ENCODE measurements at places on chromosomes 7 and 10.

- DNase-seq = no peak
These were observed 171.4 kb upstream of the NUPR2 start for GRCh38 chr7:56287429-56288138.

GRCh38 chr7:125567686-125568085 lies 638.1 kb upstream of the POT1 start:
- DNase-seq = no peak

DNA sequence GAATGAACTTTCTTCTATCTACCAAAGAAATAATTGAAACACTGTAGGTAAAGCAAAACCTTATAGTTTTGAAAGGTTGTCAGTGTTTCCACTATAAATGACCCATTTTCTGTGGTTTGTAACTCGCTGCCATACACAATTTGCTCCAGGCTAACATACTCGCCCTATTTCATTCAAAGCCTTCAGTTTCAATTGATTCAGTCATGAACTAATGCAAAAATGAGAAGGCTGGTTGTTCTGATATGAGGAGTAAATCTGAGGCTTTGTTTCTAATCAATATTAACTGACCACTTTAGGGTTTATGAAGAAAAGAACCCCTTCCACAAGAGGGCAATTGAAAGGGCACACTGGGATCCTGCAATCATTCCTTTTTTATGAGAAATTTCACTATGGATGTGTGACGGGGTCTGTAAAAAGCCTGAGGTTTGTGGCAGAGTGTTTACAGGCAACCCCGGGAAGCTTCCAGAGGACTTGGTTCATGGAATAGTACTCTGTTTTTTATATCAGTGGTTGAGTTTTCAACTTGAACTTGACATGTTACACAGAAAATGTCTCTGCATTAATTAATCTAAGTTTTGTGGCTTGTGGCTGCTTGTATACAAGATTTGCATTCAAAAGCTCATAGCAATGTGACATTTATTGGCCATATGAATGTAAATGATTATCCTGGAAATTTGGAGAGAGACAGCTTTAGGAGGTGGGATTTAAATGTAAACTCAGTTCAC lies 133.2 kb downstream of the NRP1 start:
- no peak for DNase-seq

- no peak for DNase-seq
These were observed 307.7 kb downstream of the MDFIC start for GRCh38 chr7:115229401-115230105.

GRCh38 chr10:79052291-79053080 lies 16.3 kb upstream of the ZMIZ1 start:
- DNase-seq = no peak

GRCh38 chr10:69962746-69963135 lies 89.9 kb upstream of the MACROH2A2 start:
- no peak for DNase-seq

DNA sequence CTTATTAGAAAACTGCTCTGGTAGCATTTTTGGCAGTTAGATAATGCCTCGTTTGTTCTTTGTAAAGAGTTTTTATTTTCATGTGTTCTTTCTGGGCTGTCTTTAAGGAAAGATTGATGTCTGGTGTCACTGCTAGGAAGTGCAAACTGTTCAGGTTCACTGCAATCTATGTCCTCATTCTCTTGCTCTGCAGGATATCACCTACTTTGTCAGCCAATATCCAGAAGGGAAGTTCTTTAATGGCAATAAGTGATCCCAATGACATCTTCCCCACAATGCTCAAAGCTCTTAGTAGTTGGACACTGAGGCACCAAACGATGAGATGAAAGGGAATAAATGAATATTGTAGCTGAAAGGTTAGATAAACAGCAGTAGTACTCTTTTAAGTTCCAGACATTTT lies 115.1 kb downstream of the AGMO start:
- DNase-seq = no peak

DNA sequence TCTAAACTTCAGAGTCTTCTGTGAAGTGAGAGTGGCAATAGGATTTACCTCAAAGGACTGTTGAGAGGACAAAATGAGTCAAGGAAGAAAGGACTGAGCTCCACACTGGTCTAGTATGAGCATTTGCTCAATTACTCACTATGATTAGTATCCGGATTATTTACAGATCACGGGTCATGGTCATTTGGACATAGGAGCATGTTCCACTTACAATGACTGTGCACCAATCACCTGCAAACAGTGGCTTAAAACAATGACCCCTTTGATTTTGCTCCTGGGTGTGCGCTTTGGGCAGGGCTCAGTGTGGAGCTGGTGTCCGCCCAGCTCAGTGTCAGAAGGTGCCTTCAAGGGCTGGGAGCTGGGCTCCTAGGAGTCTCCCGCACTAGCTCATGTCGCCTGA lies 225.4 kb downstream of the TCERG1L start:
- DNase-seq = no peak

GRCh38 chr10:104331208-104331838 lies 6.9 kb downstream of the ITPRIP start:
- no peak for DNase-seq

DNA sequence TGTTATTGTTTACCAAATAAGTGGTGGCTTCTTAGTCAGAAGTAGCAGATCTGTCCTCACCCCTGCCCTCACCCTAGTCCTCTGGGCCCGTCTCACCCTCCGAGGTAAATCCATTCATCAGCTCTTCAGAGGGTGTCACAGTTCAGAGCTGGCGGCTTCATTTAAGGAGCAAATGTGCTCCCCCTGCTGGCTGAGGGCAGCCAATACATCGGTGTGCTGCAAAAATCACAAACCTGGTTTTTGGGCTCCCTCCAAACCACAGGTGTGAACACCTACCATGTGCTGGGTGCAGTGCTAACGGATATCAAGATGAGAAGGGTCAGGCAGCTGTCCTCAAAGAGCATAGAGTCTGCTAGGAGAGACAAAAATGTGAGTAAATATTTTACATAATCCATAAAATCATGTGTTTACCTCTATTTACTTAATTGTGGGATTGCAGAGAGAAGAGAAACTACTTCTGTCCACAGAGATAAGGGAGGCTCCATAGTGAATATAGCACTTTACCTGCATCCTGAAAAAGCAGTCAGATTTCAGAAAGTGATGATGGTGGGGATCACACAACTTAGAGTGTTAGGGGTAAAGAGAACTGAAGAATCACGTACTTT lies 15.5 kb upstream of the CRTAC1 start:
- no peak for DNase-seq

GRCh38 chr7:72492461-72493065 lies 80.4 kb upstream of the CALN1 start:
- no peak for DNase-seq

GRCh38 chr7:110065121-110065520 lies 1025.8 kb upstream of the LRRN3 start:
- no peak for DNase-seq

GRCh38 chr7:35658606-35659201 lies 36.2 kb downstream of the HERPUD2 start:
- DNase-seq = no peak

- DNase-seq = no peak
These were observed 47.0 kb downstream of the KIAA1217 start for GRCh38 chr10:24255881-24256311.

GRCh38 chr7:20358106-20358505 lies 27.4 kb downstream of the ITGB8 start:
- no peak for DNase-seq

- DNase-seq = no peak
These were observed 91.7 kb downstream of the ELFN1 start for GRCh38 chr7:1761774-1762173.

GRCh38 chr7:128922496-128923410 lies 12.2 kb upstream of the KCP start:
- DNase-seq = no peak

DNA sequence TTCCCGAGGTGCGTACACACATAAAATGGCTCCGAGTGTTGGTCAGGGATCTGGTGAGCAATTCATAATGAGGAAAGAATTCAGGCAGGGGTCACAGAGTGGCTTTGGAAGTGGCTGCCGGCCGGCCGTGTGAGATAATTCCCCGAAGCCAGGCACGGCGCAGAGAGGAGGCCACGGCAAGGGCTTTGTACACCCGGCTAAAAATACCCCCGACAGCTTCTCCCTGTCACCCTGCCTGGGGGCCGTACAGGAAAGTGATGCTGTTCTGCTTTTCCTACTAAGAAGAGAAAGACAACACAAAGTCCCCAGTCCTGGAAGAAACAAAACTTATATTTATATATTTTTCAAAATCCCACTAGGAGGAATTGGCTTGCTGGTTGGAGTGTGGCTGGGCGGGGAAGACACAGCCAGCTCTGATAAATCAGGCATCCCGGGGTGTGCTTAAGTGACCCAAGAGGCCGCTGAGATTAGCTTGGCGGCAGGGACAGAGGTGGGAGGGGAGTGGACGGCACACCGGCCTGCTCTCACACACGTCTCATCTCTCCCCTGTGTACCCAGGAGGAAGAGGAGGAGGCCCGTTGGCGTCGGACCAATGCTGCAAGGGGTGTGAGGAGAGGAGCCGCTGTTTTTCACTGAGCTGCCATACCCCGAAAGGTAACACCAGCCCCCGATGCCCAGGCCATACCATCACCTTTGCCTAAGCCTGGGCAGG lies 70.5 kb downstream of the ZMIZ1 start:
- DNase-seq = no peak

- DNase-seq = no peak
These were observed 277.0 kb upstream of the NRP1 start for GRCh38 chr10:33611423-33611822.

GRCh38 chr10:3271354-3272115 lies 99.0 kb upstream of the PITRM1 start:
- no peak for DNase-seq

DNA sequence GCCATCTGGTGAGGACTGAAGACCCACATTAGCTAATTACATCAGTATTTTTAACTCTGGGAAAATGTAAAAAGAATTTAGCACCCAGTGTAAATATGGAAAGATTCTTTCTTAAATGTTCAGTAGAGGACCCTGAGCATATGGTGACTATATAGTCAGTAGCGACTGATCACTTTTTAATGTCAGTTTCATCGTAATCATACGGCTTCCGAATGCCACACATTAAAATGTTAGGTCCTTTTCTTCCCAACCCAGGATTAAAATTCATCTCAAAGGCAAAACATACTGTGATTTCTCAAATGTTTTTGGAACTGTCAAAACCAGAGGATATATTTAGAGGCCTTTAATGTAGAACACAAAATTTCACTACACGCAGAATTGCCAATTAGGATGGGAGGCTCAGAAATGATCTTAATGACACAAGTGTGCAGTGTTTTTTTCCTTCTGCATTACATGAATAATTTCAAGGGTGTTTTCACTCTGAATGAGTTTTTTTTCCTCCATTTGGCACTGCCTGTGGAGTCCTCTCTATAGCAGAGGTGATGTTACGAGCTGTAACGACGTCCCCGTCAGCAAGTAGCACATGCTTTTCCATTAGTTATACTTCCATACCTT lies 382.7 kb downstream of the PAXIP1 start:
- DNase-seq = no peak

GRCh38 chr7:21357151-21358097 lies 70.5 kb upstream of the SP4 start:
- DNase-seq = no peak

- DNase-seq = no peak
These were observed 62.7 kb downstream of the MET start for GRCh38 chr7:116734710-116735109.

- peak; percentile 7 for DNase-seq
These were observed 7.1 kb downstream of the CHST3 start for GRCh38 chr10:71971311-71971731.

- DNase-seq = no peak
These were observed 16.5 kb downstream of the HGF start for GRCh38 chr7:81753392-81753791.

DNA sequence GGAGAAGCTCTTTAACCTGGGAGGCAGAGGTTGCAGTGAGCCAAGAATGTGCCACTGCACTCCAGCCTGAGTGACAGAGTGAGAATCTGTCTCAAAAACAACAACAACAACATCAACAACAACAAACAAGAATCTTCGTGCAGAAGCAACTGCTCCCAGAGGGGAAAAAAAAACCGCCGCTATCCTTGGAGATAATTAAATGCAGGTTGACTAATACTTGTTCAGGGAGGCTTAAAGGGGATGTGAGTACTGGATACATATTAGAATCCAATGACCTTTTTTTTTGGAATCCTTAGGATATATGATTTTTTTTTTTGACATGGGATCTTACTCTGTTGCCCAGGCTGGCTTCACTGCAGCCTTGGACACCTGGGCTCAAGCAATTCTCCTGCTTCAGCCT lies 89.6 kb upstream of the FAM171A1 start:
- no peak for DNase-seq

DNA sequence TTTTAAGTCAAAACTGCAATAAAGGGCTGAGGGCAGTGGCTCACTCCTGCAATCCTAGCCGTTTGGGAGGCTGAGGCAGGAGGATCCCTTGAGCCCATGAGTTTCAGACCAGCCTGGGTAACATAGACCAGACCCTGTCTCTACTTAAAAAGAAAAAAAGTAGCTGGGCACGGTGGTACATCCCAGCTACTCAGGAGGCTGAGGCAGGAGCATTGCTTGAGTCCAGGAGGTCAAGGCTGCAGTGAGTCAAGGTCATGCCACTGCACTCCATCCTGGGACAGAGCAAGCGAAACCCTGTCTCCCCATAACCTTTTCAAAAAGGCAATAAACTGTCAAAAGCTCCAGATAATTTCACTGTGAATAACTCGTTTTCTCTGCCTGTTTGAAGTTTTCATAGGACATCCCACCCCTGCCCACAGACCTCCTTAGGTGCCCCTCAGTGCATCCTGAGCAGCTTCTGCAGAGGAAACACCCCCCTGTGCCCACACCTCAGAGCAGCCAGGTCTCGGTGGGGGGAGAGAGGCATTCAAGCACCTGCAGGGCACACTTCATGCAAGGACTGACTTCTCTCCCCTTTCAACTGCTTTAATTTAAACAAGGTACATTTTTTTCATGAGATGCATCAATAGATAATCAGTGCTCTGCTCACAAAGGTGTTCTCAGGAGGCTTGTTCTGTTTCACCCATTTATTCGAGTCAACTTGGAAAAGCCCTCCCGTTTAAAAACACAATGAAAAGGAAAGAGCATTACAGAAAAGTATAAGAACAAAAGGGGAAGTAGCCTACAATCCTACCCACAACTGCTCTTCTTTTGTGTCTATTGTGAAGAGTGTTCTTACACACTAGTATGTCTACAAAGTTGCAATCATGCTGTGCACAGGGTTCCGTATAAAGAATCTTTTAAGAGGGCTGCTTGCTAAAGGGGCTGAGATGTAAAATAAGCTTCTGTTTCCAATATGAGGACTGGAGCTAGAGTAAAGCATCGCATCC lies 104.9 kb downstream of the KMT2E start:
- DNase-seq = no peak

DNA sequence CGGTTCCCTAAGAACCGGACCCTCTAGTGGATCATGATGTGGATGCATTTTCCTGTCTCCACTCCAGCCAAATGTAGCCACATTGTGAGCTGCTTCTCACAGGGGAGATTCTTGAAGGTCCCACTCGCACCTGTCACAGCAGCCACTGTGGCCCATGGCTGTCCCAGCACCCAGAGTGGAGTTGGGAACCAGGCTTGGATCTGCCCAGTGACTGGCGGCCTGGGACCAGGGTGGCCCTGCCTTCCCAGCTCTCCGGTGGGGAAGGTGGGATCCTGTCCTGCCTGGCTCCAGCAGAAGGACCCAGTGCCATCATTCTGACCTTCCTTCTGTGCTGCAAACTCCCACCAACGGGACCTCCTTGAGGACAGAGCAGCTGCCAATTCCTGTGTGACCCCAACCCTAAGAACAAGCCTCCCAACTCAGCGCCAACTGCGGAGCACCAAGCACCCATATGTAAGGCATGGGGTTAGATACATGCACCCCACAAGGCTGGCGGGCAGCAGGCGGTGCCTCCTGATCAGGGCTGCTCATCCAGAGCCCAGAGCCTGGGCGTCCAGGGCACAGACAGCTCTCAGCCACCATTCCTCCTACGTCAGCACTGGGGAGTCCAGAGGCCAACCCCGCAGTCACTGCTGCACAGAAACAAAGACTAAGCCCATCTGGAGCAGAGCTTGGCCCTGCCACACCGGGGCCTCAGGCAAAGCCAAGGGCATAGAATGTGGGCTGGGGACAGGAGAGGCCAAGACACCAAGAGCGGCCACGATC lies 28.8 kb downstream of the EBF3 start:
- DNase-seq = no peak

All from DMS 273 treated with DMSO at 0.1 percent for 48 hours (cell line).